ENCODE measurements at places on chromosomes 13 and 19.

DNA sequence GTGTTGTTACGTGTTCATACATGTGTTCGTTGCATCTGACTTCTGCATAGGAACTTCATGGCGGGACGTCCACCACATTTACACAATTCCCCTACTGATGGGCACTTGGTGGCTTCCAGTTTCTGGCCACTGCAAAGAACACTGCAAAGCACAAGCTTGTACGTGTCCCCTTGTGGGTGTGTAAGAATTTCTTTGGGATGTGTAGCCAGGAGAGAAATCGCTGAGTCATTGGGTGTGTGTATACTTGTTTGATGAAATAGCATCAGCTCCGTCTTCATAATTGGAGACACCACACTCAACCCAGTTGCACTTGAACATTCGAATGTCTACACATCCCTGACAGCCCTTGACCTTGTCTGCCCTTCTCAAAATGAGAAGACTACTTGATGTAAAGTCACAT is 19.2 kb downstream of the KLK5 start:
- no peak for DNase-seq

DNA sequence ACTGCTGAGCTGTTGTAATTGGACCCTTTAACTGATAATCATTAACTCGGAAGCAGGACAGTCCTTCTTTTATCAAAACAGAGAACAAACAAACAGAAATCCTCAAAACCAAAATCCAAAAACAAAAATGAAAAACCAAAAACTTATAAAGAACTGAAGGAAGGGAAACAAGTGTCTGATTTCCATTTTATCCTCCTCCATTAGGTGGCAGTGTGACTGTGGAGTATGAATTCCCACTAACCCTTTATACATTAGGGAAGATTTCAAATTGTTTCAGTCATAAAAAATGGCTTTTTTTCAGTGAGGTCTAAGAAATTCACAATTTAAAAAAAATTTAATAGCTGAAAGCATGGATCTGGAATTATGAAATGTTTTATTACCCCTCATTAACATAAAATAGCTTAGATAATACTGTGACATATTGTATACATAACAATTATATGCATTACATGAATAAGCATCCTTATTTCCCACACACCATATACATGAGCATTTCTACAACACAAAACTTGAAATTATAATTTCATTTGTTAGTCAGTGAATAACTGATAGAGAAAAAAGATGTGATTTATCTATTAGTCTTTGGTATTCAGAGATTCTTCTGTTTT is 1074.3 kb upstream of the PCDH9 start:
- DNase-seq: no peak

GRCh38 chr13:41317243-41317642 is 6.2 kb downstream of the NAA16 start:
- DNase-seq: no peak

GRCh38 chr13:42602906-42603305 is 29.0 kb downstream of the TNFSF11 start:
- no peak for DNase-seq

- no peak for DNase-seq
These were observed 183.7 kb upstream of the LSM14A start for GRCh38 chr19:33988601-33989000.

GRCh38 chr19:42455621-42456081 is 12.9 kb upstream of the CXCL17 start:
- no peak for DNase-seq
